Hematopoietic multipotent progenitor cell treated with erythropoietin and hydrocortisone succinate and interleukin-3 and kit ligand, for 15 days (in vitro differentiated cells): ENCODE measurements at places on chromosomes 1 and 21.

- no peak for DNase-seq
Measured at GRCh38 chr1:53529555-53529954, 70.4 kb downstream of the DMRTB1 start.

- no peak for DNase-seq
Measured at GRCh38 chr1:27363766-27364695, 2.7 kb downstream of the MAP3K6 start.

DNA sequence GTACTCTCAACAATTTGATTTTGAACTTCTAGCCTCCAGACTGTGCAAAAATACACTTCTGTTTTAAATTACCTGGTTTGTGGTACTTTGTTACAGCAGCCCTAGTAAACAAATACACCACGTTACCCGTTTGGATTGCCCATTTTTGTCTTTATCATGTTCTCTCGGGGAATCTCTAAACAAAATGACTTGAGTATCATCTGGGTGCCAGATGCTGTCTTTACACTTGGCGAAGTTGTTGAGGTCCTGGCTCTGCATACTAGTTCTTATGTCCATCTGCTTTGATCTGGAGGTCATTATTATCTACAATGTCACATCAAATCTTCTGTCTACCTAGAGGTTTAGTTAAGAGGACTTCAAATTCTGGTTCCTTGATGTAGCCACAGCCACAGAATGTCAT lies 142.4 kb upstream of the NRIP1 start:
- no peak for DNase-seq

DNA sequence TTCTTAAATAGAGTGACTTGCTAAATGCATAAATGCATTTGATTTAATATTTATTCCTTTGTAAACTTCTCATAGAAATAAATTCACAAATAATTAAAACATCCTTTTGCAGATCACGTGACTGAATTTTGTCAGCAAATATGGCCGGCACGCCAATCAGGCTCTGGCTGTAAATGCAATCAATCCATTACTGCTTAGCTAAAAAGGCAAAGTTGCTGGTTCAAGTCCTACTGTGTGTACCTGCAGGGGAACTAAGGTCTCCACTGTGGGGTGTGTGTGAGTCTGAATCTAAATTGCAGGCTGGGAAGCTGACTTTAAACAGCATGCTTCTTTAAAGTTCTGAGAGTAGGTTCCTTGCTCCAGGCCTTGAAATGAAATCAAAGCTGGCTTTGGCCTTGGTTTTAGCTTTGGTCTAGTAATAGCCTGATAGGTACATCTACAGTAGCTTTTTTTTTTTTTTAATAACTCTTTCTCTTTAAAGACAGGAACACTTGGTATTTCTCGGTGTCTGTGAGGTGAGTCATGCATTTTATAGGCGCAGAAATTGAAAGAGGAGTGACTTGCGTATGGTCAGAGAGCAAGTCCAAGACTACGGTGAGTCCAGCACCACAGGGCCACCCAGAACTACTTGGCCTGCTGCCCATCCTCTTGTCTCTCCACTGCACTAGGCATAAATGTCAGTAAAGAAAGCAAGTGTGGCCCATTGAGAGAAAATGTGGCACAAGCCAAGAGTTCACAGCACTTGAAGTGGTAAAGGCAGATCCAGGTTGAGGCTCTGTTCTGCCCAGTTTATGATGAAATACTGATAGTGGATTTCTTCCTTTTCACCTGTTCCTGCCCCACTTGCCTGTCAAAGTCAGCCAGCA lies 36.2 kb upstream of the LYST start:
- DNase-seq = no peak

DNA sequence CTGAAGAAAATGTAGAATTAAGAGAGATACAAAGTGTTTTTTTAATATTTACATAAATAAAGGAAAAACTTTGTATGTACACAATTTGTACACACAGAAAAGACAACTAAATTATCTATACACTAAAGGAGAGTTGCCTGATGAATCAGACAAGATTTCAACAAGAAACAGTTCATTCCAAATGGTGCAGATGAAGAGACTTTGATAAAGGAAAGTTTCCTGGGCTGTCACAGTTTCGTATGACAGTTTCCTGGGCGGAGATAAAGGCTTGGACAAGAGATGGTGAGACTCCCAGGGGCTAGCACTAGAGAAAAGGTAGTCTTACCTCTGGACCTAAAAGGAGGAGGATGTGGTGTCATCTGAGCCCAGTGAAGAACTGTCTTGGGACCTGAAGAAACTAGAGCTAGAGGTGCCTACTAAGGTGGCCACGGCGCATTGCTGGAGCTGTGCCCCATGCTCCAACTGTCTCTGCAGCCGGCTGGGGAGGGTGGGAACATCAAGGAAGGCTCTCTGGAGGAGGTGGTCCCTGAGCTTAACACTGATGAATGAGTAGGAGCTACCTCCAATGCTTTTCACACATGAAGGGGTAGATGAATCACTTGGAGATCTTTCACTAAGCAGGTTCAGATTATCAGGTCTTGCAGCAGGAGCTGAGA lies 32.2 kb downstream of the ETS2 start:
- no peak for DNase-seq

DNA sequence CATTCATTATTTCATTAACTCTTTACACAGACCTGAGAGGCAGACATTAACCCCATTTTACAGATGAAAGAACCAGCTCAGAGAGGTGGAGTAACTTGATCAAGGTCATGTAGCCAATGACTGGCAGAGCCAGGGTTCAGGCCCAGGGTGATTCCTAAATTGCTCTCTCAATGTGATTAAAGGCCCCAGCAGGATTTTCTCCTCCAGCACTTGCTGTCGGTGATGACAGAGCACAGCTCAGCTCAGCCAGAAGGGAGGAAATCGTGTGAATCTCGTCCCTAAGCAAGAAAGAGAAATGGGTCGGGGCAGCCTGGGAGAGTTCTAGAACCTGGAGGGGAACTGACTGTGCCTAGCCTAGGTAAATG lies 19.5 kb upstream of the RNF19B start:
- no peak for DNase-seq

GRCh38 chr1:233509526-233509925 lies 104.4 kb upstream of the KCNK1 start:
- DNase-seq = no peak

DNA sequence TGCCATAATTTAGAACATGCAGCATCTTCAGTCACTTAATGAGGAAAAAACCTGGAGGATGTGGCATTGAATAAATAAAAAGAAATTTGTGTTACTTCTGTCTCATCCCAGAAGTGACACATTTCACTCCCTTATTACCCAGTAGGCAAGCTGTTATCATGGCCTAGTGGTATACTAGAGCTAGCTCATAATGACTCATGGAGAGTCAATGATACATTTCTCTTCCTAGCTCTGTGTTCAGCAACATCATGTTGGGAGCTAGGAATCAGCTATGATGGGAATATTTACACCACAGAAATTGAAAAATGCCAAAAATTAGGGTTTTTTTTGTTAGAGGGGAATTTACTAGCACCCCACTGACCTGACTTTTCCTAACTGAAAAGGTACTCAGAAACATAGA lies 182.7 kb downstream of the HMCN1 start:
- no peak for DNase-seq

DNA sequence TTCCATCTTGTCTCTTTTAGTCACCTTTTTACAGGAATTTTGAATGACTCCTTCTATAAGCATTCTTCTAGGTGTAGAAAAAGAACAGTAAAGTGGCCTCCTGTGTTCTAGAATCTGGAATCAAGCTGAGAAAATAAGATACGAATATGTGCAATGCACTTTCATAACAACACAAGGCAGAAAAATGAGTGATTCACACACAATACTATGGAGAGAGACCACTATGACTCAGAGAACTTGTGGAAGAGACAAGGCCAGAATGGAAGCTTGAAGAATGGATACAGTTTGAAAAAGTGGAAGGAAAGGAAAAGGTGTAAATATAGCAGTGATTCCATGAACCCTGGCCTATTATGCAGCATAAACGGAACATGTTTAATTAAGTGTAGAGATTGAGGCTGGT lies 57.1 kb upstream of the SAMSN1 start:
- DNase-seq = no peak

DNA sequence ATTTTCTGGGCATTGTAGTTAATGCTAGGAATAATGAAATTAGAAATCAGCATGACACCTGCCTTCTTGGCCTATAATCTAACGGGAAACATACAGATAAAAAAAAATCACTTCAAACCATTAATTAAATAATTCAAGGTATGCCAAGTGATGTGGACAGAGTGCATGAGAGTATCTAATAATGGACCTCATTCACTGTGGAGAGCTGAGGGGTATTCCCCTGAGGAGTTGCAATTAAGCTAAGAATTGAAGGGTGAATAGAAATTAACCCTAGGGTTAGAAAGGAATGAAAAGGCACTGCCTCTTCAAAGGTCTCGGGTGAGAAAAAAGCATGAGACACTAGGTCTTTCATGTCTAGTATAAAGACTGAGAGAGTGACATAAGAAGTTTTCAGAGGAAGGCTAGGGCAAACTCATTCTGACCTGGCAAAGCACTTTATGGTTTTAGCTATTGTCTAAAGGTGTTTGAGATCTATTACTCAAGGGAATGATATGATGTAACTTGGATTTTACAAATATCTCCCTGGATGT lies 466.1 kb downstream of the KCNT2 start:
- DNase-seq = no peak

GRCh38 chr1:114043054-114043453 lies 63.8 kb downstream of the OLFML3 start:
- no peak for DNase-seq

DNA sequence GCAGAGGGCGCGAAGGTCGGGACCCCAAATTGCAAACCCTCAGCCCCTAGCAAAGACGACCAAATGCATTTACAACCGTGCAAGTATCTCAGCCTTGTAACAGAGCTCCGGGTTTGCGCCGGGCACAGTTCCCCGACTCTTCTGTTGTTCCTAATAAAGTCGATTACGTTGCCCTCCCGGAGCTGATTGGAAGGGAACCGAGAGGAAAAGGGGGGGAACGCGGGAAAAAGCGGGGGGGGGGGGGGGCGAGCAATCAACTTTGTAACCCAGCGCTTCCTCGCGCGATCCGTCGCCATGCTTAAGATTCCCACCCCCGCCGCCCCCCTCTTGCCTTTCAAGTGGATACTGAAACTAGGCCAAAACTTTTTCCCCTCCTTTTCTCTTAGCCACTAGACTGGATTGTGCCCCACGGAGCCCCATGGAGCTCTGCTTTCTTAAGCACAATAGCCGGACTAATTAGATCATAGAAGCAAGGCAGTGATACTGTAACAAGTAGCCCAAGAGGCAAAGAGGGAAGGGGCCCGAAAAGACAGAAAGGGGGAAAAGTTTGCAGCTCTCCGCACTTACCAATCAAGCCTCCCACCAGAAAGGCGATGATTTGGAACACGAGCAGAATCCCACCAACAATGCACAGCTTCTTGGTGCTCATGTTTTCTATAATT lies 565 bp downstream of the WLS start:
- no peak for DNase-seq

DNA sequence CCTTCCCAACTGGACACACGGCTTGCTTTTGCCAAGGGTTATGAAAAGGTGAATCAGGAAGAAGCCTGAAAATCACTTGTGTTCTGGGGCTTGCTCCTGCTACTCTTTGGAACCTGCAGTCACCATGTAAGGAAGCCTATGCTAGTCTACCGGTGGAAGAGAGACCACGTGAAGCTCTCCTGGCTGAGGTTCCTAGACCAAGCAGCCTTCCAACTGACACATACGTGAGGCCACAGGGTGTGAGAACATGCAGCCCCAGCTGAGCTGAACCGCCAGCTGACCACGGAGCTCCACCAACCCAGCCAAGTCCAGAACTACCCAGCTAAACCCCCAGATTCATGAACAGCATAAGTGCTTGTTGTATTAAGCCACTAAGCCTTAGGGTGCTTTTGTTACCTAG lies 72.8 kb upstream of the KRTAP19-8 start:
- no peak for DNase-seq

GRCh38 chr1:119758584-119758983 lies 10.1 kb downstream of the HMGCS2 start:
- DNase-seq = no peak

DNA sequence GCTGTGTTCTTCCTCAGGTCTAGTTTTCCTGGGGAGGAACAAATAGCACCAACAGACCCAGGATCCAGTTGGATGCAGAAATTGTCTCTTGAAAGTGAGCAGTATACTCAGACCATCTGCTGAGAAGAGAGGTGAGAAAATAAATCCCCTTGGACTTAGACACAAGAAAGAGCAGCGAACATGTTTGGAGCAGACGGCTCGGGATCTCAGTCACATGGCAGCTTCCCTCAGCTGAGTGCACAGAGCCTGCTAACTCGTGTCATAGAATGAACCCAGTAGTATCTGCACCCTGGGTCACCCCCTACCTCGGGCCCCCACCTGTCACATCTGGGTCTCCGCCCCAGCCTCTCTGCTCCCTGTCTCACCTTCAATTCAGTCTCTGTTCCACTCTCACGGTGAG lies 115.6 kb downstream of the CCDC185 start:
- DNase-seq = no peak

GRCh38 chr1:207067665-207068064 lies 14.6 kb downstream of the PFKFB2 start:
- no peak for DNase-seq
